ENCODE measurements at places on chromosomes 6 and 20. TPM values are rescaled to one million over a fixed set of nuclear protein-coding genes. Genes with fewer than 3 reads are reported as not detected.

CEP250 gene
- 86.9 TPM for total RNA-seq

ECT2L gene
- not detected for total RNA-seq

CTCFL gene
- total RNA-seq = not detected

SCP2D1 gene
- not detected for total RNA-seq

EYA4 gene
- not detected for total RNA-seq

TAF8 gene
- 53.2 TPM for total RNA-seq

DPPA5 gene
- total RNA-seq = not detected

AHCY gene
- 74.3 TPM for total RNA-seq
